Vagina (tissue), 2 donors: ENCODE measurements at places on chromosomes 2 and 18. TPM values are rescaled to one million over a fixed set of nuclear protein-coding genes. Genes with fewer than 3 reads are reported as not detected.

The COL4A4 gene
- 2.5 TPM for total RNA-seq

The IL1B gene
- 2.5 TPM for total RNA-seq

The VWC2L gene
- total RNA-seq, result not detected

The HDAC4 gene
- total RNA-seq, result 76.6 TPM
